ENCODE measurements at places on chromosomes 3 and 15. TPM values are rescaled to one million over a fixed set of nuclear protein-coding genes. Genes with fewer than 3 reads are reported as not detected.

GRCh38 chr3:129453732-129454131, 13.7 kb downstream of the IFT122 start:
- DNase-seq, result no peak

DNA sequence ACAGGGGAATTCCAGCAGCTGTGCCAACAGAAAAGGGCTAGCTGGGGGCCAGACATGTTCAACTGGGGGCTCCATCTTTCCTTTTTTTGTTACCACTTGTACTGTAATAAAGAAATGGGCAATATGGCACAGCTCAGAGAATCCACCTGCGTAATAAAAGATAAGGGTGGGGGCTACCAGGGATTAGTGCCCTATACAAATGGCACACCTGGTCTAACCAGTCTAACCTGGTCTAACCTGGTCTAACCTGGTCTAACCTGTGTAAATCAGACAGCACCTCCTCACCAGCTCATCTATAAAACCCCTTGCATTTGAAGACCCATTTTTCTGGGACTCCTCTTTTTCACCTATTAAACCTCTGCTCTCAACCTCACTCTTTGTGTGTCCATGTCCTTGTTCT, 26.2 kb upstream of the CLDN16 start:
- no peak for DNase-seq

DNA sequence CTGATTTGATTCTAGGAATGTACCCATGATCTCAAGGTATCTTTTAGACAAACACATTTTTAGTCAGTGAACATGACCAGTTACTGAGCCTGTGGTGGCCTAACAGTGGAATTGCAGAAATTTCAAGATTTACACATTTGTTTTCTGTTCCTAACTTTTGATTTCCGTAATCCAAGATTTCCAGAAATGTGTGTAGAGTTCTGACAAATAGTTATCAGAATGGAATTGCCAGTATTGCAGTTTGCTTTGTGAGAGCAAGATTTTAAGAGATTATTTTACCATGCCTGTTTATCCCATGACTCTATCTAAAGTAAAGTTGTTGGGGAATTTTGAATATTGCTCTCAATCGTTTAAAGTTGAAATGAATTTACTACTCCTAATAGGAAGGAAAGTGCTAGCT, 11.7 kb upstream of the UTS2B start:
- no peak for DNase-seq

The GPR15 gene
- polyA plus RNA-seq, result 14.2 TPM

GRCh38 chr15:60585743-60586708, 107.1 kb upstream of the ICE2 start:
- peak; percentile 79 for DNase-seq

DNA sequence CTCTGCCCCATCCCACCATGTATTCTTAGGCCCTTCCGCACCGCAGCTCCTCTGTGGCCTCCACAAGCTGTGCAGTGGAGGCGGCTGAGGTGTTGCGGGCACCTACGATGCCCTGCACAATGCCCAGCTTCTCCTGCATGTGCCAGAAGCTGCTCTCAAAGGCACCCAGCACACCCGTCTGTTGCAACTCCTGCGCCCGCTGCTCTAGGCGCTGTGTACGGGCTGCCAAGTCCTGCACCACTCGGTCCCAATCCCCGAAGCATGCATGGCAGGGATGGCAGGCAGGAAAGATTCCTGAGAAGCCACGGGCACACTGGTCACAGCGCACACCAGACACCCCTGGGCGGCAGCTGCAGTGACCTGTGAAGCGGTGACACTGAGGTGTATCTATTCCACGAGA, 3.1 kb upstream of the USP19 start:
- DNase-seq, result no peak

The UACA gene
- 0.40 TPM for polyA plus RNA-seq

DNA sequence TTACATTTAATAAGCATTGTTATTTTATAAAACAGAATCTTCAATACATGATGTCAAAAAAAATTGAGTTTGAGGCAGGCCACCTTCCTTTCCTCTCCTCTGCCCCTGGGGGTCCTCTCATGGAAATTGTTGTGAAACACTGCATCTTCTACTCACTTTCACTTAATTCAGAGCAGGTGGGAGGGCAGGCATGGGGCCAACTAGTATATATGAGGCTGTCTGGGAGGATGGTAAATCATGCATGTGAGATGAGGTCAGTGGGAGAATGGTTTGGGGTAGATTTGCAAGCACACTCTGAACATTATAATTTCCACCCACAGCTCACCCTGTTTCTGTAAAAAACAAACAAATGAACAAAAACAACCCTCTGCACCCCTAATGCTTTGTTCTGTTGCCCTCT, 10.4 kb upstream of the CCDC14 start:
- no peak for DNase-seq

DNA sequence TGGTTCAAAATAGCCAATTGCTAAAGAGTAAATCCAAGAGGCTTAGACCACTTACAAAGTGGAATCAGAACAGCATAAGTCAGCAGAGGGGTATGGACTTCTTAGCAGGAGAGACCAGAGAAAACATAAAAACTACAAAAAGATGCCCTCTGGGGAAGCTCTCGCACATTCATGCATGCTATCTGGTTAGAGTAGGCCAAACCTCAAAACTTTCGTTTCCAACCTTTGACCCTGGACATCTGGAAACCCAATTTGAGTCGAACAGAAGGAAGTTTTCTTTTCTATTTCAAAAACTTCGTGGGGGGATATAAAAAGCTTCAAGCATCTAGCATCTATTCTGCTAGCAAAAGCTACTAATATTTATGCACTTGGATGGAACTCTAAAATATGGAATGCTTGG, 523.9 kb upstream of the AGTR1 start:
- DNase-seq, result no peak

The PPCDC gene
- 12.4 TPM for polyA plus RNA-seq

The LNP1 gene
- polyA plus RNA-seq, result 0.61 TPM
